CD4-positive, alpha-beta T cell treated with Interferon gamma for 1 hour (primary cell): ENCODE measurements at places on chromosomes 3 and 15.

DNA sequence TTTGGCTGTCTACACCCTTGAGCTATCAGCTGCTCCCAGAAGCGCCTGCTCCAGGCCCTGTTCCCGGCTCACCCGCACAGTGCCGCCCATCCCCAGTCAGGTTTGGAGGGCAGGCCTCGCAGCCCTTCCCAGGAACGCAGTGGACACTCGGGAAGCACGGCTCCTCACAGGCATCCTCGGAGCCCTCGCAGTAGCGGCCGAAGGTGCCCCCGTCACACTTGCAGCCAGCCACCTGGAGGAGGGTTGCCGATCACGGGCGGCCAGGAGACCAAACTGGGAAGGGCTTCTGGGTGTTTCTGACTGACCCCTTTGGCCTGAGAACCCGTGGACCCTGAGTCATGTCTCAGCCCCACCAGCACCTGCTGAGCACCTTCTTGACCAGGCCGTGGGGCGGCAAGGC, 33.4 kb downstream of the MUC20 start:
- DNase-seq = no peak

- DNase-seq = no peak
Observed at GRCh38 chr3:123724306-123724705, 139.5 kb upstream of the HACD2 start.

DNA sequence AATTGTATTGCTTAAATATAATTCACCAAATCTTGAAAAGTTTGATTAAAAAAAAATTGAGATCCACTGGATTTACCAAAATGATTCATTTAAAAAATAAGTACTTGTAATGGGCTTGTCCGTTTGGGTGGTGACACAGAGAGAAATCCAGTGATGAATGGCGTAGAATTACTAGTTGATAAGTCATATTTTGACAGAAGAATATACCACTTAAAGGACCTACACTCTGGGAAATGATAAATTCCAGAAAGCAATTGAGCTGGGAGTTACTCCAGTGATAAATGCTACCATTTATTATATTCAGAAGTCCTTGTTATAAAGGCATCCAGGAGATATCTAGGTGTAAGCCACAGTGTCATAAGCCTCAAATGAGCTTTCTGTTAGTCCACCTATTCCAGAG, 141.8 kb upstream of the CFAP20DC start:
- no peak for DNase-seq

DNA sequence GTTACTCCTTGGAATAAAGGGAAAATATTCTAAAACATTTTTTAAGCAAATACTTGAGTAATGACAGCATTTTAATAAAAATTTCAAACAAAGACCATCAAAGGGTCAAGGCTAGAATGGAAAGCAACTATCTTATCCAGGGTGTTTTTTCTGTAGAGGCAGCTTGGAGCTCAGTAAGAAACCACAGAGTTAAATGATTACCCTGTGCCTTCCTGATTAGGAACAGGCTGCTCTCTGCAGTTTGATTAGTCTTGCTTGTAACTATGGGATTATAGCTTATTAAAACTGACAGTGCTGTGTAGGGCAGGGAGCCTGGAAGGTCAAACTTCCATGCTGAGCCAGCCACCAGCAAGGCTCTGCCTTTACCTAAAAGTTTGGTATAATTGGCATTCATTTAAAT, 33.1 kb downstream of the QTRT2 start:
- DNase-seq = no peak

DNA sequence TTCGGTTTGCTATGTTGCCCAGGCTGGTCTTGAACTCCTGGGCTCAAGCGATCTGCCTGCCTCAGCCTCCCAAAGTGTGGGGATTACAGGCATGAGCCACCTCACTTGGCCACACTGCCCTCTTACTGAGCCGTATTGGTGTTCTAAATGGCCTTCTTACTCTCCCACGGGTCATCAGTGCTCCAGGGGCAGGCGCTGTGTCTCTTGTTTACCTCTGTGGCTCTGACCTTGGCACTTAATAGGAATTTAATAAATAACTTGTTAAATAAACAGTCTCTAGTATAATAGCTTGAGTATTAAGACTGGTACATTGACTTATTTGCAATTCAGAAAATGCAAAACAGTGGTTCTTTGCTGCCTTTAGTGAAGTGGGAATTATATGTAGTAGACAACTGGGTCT, 13.7 kb downstream of the FLNB start:
- no peak for DNase-seq

DNA sequence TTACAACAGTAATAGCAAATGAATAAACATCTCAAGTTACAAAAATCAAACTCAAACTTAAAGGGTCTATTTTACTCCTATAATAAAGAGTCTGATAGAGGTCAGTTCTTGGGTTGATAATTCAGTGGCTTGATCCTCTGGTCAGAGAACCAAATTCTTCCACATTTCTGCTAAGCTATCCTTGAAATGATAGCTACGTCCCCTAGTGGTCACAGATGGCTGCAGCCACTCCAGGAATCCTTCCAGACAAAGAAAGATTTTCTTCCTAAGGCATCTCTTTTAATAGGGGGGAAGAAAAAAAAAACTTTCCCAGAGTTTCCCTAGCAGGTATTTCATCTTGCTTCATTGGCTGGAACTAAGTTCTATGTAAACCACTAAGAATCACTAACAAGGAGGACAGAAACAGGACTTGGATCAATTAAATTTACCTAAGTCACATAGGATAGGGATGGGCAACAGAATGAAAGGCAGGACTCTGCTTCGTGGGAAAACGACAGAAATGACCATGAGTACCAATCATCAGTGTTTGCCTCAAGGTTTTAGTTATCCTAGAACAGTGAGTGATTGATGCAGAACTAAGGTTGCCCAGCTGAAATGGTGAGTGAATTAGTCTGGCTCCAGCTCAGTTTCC, 160.7 kb downstream of the STAC start:
- no peak for DNase-seq

DNA sequence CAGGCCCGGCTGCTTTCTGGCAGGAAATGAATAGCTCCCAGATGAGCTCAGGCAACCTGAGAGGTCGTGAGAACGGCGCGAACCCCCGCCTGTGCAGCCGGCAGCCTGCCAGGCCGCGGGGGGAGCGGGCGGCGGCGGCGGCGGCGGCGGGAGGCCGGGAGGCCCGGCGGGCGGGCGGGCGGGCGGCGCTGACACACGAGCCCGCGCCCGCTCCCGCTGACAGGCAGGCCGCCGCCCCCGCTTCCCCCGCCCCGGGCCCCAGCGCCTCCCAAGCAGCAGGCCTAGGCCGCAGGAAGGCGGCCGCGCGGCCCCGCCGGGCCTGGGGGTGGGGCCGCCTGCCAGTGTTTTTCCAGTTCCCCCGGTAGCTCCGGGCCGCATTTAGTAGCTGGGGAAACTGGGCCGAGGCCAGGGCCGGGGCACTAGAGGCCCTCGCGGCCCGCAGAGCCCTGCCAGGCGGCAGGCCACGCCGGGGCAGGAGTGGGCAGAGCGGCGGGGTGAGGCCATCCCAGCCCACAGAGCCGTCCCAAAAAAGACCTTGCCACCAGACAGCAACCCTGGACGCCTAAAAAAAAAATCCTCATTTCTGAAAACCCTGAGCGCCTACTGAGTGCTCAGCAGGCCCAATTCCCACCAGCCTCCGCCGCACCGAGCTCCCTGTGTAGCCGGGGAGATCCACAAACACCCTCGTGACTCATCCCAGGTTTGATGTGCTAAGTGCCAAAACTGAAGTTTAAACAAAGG, 5.6 kb downstream of the HES1 start:
- DNase-seq = peak; percentile 44

DNA sequence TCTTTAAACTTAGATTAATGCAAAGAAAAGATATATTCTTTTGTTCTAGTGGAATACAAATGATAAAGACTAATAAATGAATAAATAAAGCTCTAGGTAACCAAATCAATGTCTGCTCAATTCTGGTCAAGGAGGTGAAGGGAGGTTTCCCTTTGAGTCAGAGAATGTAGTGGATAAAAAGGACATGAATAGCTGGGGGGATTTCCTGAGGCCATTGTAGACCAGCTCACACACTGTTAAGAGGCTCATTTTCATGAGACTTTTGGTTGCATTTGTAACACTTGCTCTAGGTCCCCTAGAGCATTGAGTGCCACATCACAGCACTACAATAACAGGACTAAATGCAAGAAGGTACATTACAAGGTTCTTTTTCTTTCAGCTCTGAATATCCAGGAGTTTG, 170.7 kb downstream of the TIGIT start:
- DNase-seq = no peak

DNA sequence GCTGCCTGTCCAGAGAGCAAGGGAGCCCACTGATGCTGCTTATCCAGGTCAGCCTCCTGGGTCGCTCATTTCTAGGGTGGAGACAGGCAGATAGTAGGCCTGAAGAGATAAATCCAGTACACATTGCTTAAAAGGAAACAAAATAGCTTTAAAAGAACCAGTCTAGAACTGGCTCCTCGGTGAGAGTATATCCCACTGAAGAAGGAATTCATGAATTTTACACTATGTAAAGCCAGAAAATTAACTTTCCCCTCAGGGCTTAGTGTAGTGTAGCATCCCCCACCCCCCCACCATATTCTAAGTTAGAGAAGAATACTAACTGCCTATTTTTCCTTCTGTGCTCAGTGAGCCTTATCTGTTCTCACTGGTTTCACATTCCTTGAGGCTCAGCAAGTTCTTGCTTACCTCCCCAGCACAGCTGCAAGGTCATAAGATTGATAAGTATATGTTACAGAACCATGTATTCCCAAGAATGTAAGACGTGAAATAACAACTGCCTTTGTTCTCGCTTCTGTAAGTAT, 30.5 kb upstream of the NOX5 start:
- no peak for DNase-seq

GRCh38 chr3:64214381-64215018, 10.8 kb downstream of the PRICKLE2 start:
- no peak for DNase-seq

- no peak for DNase-seq
Observed at GRCh38 chr15:25368850-25369249, 70.0 kb downstream of the UBE3A start.
